ENCODE measurements at places on chromosomes 11 and 22. TPM values are rescaled to one million over a fixed set of nuclear protein-coding genes. Genes with fewer than 3 reads are reported as not detected.

Gene CLDN5
- 52.7 TPM for total RNA-seq

Gene CEP57
- total RNA-seq, result 80.8 TPM

Gene GAB4
- not detected for total RNA-seq

Gene CENPM
- total RNA-seq, result 12.2 TPM
